Fibroblast of lung (primary cell): ENCODE measurements at places on chromosomes 12 and 14. TPM values are rescaled to one million over a fixed set of nuclear protein-coding genes. Genes with fewer than 3 reads are reported as not detected.

DNA sequence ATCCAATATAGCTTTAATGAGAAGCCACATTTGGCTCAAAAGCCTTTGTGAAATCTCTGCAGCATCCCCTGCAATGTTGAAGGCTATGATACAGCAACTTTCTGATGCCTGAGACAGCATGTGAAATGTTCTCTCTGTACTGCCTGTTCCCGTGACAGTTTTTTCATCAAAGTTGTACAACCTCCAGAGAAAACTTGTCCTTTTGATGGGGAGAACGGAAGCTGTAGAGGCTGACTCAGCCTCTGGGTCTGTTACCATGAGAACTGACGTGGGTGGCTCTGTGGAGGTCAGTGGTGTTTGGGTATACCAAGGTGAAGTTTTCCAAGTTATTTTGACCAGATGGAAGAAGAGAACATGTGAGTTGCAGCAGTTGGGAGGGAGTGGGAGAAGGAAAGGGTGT, 17.0 kb downstream of the SLC4A8 start:
- DNase-seq = peak; percentile 90
- no peaks in the 10 kb centered on the region for H3K27me3 ChIP-seq
- H3K4me1 ChIP-seq = no peaks in the 10 kb centered on the region
- H3K4me3 ChIP-seq = no peak overlapping the region

DNA sequence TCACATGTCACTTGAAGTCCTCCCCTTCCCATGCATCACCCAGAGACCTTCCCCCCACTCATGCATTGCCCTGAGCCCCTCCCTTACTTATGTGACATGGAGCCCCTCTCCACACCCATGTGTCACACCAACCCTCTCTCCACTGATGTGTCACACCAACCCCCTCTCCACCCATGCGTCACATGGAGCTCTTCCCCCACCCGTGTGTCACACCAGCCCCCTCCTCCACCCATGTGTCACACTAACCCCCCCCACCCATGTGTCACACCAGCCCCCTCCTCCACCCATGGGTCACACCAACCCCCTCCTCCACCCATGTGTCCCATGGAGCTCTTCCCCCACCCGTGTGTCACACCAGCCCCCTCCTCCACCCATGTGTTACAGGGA, 30.4 kb downstream of the RTL1 start:
- H3K36me3 ChIP-seq = no peaks in the 10 kb centered on the region
- DNase-seq = no peak
- no peak overlapping the region for H3K4me3 ChIP-seq
- no peaks in the 10 kb centered on the region for H3K4me1 ChIP-seq
- no peak overlapping the region for H3K27ac ChIP-seq

GRCh38 chr12:59963546-59963945, 367.7 kb downstream of the SLC16A7 start:
- DNase-seq = no peak
- no peak overlapping the region for H3K4me3 ChIP-seq
- no peaks in the 10 kb centered on the region for H3K4me1 ChIP-seq
- H3K27me3 ChIP-seq = no peaks in the 10 kb centered on the region

GRCh38 chr14:71050227-71050823, 143.1 kb downstream of the PCNX1 start:
- no peak overlapping the region for H3K4me3 ChIP-seq
- peaks cover 5% of the 10 kb centered on the region for H3K36me3 ChIP-seq
- H3K27me3 ChIP-seq = no peaks in the 10 kb centered on the region
- H3K27ac ChIP-seq = no peak overlapping the region
- no peaks in the 10 kb centered on the region for H3K4me1 ChIP-seq

DNA sequence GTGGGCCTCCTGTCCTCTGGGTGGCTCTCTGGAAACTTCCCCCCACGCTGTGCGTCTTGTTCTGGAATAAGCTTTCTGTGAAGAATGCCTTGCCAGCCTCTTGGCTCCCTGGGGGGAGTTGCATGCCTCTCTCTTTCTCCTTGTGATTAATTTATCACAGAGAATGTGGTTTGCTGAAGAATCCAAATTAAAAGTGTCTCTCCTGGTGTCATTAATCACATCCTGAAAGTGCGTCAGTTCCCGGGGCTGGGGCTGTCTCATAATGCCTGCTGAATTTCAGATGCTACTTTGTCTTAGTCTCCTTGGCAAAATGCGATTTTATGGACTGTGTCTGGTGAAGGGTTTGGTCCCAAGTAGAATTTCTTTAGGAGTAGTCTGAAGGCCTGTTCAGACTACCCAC, 787.7 kb upstream of the TMEM132C start:
- H3K27ac ChIP-seq = no peak overlapping the region
- no peaks in the 10 kb centered on the region for H3K27me3 ChIP-seq

- no peaks in the 10 kb centered on the region for H3K36me3 ChIP-seq
- H3K27ac ChIP-seq = no peak overlapping the region
- H3K4me1 ChIP-seq = no peaks in the 10 kb centered on the region
- DNase-seq = no peak
- no peak overlapping the region for H3K4me3 ChIP-seq
- no peaks in the 10 kb centered on the region for H3K27me3 ChIP-seq
Observed at GRCh38 chr14:99426265-99426664, 54.4 kb downstream of the SETD3 start.

- no peaks in the 10 kb centered on the region for H3K4me1 ChIP-seq
- no peak overlapping the region for H3K27ac ChIP-seq
- H3K4me3 ChIP-seq = no peak overlapping the region
- no peaks in the 10 kb centered on the region for H3K27me3 ChIP-seq
- H3K36me3 ChIP-seq = no peaks in the 10 kb centered on the region
Observed at GRCh38 chr12:92234533-92234932, 88.9 kb upstream of the BTG1 start.

DNA sequence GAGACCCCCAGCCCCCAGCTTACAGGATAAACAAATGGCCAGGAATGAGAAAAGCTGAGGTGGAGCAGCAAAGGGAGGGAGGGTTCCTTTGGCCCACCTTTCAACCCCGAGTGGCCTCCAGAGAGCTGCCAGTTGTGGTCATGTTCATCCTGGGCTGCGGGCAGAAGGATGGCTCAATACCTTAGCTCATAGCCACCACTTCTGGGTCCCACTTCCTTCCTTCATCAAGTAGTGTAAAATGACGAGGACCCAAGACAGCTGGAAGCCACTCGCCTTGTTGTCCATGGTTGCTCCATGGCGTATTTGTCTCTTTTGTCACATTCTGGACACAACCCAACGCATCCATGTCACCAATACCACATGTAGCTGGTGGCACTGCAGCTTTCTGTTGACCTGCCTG, 24.2 kb downstream of the CRACR2A start:
- DNase-seq = no peak
- H3K36me3 ChIP-seq = no peaks in the 10 kb centered on the region
- H3K4me3 ChIP-seq = no peak overlapping the region
- no peaks in the 10 kb centered on the region for H3K27me3 ChIP-seq
- no peaks in the 10 kb centered on the region for H3K4me1 ChIP-seq

DNA sequence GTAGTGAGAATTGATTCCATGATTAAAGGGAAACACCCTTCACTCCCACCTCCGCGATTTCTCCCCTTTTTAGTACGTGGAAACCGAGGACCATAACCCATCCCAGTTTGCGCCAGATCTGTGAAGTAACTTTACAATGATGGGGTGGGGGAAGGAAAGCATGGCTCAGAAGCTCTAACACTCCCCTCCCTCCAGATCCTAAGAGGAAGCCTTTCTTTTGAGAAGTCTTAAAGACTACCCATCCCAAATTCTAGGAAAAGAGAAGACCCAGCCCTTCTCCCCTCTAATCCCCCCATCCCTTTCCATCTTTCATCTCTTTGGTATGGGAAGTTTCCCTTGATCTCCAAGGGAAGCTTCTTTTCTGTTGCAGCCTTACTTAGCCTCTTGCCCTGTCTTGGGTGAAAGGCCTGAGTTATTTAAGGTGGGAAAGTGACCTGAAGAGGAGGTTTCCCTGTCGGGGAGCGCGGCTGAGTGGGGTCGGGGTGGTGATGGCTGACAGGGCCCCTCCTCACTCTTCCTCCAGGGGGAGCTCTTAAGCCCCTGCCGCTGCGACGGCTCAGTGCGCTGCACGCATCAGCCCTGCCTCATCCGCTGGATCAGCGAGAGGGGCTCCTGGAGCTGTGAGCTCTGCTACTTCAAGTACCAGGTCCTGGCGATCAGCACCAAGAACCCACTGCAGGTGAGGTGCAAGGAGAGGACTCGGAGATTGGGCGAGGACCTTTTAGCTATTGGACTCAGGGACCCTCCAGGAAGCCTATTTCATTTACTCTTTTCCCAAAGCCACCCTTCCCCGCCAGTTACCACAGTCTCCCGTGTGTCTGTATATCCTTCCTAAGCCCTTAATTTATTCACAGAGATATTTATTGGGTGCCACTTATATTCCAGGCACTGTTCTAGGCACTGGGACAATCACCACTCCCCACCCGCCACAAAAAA, 1.8 kb downstream of the MARCHF9 start:
- peaks cover 15% of the 10 kb centered on the region for H3K27me3 ChIP-seq
- H3K36me3 ChIP-seq = no peaks in the 10 kb centered on the region
- DNase-seq = no peak

DNA sequence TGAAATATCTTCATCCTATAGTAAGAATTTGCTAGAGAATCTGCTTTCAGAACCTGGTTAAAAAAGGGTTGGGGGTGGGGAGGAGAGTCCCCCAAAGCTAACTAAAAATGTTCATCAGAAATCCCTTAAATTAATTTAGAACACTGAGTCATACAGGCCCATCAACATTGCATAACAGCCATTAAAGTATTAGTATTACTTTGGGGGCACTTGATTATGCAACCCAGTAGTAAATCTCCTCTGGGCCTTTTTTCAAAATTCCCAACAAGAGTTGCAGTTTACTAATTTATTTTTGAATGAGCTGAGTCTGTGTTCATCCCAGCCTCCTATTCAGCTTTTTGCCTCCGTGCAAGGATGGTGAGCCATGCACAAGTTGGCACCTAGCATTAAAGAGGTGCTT, 8.8 kb upstream of the SLC24A4 start:
- H3K27me3 ChIP-seq = no peaks in the 10 kb centered on the region
- no peak overlapping the region for H3K27ac ChIP-seq
- H3K4me3 ChIP-seq = no peak overlapping the region
- no peaks in the 10 kb centered on the region for H3K36me3 ChIP-seq
- DNase-seq = peak; percentile 6
- H3K4me1 ChIP-seq = peaks cover 2% of the 10 kb centered on the region

DNA sequence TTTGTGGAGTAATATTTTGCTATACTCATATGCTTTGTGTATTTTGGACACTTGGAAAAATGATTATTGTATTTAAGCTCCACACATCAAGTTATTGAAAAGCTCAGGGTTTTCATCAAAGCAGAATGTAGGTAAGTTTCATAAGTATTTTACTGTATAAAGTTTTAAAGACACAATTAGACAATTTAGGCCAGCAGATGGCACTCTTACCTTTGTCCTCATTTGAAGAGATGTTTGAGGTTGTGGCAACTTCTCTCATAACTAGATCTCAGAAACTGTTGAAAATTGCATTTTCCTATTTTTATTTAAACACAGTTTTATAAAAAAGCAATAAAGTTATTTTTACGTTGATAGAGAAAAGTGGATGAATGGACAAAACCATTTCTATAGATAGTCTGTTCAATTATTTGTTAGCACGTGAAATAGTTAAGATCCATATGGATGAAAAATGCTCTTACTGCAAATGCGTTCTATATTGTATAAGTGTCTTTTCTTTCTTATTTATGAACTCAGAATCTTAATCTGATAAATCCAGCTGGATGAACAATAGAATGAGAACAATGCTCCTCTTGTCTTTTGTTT, 300.0 kb downstream of the AEBP2 start:
- DNase-seq = peak; percentile 80
- peaks cover 2% of the 10 kb centered on the region for H3K4me1 ChIP-seq
- no peaks in the 10 kb centered on the region for H3K27me3 ChIP-seq
- H3K4me3 ChIP-seq = no peak overlapping the region
- no peaks in the 10 kb centered on the region for H3K36me3 ChIP-seq

GRCh38 chr12:30357766-30358490, 337.7 kb downstream of the IPO8 start:
- H3K4me1 ChIP-seq = no peaks in the 10 kb centered on the region
- no peaks in the 10 kb centered on the region for H3K27me3 ChIP-seq
- H3K4me3 ChIP-seq = no peak overlapping the region
- no peaks in the 10 kb centered on the region for H3K36me3 ChIP-seq
- H3K27ac ChIP-seq = no peak overlapping the region

The KITLG gene
- 45.7 and 64.6 TPM in 2 replicates for total RNA-seq

The ASCL4 gene
- not detected in 2 replicates for total RNA-seq

The HVCN1 gene
- total RNA-seq = 5.9 and 7.4 TPM in 2 replicates

The CYP46A1 gene
- total RNA-seq = under 0.01 and 0.33 TPM in 2 replicates

The DLK1 gene
- total RNA-seq = not detected in 2 replicates

The IL31 gene
- not detected in 2 replicates for total RNA-seq
